Stimulated activated effector memory CD8-positive, alpha-beta T cell treated with anti-CD3 and anti-CD28 coated beads, Interleukin-12 subunit alpha, Interleukin-12 subunit beta, amount 100 ng/mL, for 72 hours (primary cell): ENCODE measurements at places on chromosomes 13 and 19.

- peak; percentile 45 for DNase-seq
Observed at GRCh38 chr19:44498988-44499387, 1.3 kb downstream of the ZNF180 start.

DNA sequence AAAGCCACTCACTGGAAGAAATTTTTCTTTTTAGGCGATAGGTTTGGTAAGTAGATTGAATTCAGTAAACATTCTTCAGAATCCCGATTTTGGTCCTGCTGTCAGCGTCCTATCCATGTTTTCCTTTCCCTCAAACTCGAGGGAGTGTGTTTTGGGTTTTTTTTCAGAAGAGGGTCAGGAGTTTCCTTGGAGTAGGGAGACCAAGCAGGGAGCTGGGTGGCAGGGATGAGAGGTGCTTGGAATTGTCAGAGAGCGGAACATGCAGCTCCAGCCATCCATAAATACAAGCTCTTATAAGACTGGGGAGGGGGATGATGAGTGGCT lies 1.6 kb upstream of the PCDH8 start:
- DNase-seq, result no peak

DNA sequence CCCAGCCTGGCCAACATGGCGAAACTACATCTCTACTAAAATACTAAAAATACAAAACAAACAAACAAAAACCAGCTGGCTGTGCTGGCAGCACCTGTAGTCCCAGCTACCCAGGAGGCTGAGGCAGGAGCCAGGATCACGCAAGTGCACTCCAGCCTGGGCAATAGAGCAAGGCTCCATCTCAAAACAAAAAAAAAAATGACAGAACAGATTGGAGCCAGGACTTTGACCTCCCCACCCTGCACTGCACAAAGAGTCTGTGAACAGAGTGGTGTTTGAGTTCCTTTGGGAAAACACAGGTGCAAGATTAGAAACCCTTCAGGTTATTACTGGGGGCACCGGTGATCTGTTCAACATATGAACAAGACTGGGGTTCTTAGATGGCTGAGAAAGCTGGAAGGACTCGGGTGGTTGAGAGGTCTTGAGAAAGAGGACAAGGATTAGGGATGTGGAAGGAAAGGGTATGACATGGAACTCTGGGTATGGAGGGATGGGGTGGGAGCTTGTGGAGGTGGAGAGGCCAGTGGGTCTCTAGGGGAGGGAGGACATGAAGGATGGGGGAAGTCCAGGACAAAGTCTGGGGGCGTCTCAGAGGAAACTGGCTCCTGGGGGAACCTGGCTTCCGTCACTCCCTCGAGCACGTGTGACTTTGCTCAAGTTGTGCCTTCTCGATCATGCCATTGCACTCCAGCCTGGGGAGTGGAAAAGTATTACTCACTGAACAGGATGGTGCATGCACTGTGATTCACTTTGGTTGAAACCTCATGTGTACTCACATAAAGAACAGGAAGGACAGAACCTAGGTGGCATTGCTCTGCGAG lies 25.9 kb downstream of the RCN3 start:
- peak; percentile 57 for DNase-seq

DNA sequence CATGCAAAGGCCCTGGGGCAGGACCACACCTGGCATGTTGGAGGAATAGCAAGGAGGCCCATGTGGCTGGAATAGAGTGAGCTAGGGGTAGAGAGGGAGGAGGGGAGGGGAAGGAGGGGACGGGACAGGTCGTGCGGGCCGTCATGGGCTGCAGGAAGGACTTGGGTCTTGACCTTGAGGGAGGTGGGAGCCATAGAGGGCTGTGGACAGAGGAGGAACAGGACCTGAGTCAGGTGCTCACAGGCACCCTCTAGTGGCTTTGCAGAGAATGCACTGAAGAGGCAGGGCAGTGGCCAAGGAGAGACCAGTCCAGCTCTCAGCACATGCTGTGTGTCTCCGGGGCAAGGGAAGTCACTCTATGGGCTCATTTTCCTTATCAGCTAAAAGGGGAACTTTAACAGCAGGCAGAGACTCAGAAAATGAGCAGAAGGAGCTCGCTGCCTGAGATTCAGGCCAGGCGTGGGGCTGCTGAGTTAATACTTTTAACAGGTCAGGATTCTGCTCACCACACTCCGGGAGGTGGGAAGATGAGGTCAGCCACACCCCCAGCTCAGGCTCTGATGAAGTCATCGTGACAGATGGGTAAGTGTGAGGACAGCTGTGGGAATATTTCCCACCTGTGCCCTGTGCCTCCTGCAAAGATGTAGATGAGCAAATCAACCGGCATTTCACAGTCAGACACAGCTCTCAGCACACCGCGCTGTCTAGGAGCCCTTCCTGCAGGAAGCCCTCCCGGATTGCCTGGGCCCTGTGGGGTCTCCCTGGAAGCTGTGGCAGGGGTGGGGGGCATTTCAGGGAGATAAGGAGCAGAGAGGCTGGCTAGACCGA lies 6.0 kb upstream of the TNFAIP8L1 start:
- DNase-seq, result peak; percentile 40

GRCh38 chr19:6273701-6274601 lies 5.8 kb downstream of the MLLT1 start:
- no peak for DNase-seq

DNA sequence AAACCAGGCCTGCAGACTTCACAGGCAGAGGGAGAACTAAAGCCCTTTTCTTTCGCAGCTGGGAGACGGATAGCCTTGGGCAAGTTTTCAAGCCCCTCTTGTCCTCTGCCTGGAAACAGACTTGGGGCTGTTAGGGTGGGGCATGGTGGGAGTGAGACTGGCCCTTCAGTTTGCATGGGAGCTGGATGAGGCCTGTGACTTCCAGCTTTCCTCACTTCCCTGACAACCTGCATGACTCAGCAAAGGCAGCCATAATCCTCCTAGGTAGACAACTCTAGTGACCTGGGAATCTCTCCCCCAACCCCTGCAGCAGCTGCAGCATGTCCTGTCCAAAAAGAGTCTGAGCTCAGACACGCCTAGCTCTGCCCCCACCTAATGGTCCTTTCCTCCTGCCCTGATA lies 93.0 kb downstream of the POSTN start:
- no peak for DNase-seq

GRCh38 chr13:110151462-110151861 lies 155.5 kb downstream of the COL4A1 start:
- no peak for DNase-seq

GRCh38 chr13:35136585-35136984 lies 194.5 kb downstream of the NBEA start:
- DNase-seq, result no peak

GRCh38 chr19:4495471-4495870 lies 22.8 kb downstream of the PLIN4 start:
- DNase-seq, result no peak

DNA sequence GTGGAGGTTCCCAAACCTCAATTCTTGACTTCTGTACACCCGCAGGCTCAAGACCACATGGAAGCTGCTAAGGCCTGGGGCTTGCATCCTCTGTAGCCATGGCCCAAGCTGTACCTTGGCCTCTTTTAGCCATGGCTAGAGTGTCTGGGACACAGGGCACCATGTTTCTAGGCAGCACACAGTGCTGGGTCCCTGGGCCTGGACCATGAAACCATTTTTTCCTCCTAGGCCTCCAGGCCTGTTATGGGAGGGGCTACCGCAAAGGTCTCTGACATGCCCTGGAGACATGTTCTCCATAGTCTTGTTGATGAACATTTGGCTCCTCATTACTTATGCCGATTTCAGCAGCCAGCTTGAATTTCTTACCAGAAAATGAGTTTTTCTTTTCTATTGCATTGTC lies 701.4 kb downstream of the FGF9 start:
- DNase-seq, result no peak

DNA sequence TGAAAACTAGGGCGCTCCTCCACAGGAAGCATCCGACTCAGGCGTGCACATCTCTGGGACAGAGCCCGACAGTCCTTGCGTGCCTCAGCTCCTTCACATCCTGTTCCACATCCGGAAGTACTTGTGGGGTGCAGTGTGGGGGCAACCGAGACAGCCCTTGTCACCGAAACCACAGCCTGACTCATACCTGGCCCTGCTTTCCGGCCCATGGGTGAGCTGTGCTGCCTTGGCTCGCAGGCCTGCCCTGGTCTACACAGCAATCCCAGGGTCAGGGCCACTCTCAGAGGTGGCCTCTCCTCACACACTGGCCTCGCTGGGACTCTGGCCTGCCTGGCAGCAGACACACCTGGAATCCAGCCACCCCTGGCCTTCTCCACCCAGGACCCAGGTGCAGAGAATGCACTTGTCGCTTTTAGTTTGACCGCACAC lies 100.4 kb downstream of the STK24 start:
- peak; percentile 95 for DNase-seq

- DNase-seq, result no peak
Observed at GRCh38 chr13:80957019-80957655, 616.2 kb upstream of the SPRY2 start.

- no peak for DNase-seq
Observed at GRCh38 chr13:109154546-109154945, 525.1 kb downstream of the MYO16 start.

- DNase-seq, result no peak
Observed at GRCh38 chr13:23510979-23511735, 59.1 kb upstream of the TNFRSF19 start.

DNA sequence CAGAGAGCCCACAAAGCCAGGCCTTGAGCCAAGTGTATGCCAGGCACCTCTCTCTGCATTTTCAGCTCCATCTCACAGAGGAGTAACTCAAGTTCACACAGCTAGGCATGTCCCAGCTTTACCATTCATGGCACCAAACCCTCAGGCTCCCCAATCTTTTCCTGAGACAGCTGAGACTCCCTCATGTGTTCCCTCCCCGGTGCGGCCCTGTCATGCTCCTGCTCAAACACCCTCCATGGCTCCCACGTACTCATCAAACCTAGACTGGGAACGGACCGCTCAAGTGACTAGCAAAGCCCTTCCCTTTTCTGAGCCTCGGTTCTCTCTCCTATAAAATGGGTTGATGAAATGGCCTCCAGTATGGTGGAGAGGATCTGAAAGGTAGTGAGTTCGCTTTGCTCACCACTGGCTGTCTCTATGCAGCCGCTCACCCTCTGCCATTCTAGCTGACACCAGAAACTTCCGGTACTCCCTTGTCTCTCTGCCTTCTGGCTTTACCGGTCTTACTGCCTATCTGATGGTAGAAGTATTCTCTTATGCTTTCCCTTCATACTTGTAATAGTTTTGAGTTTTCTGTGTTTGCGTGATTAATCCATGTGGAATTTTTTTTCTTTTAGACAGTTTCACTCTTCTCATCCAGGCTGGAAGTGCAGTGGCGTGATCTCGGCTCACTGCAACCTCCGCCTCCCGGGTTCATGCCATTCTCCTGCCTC lies 7.8 kb upstream of the SLC44A2 start:
- no peak for DNase-seq

GRCh38 chr19:57620673-57621348 lies 6.8 kb downstream of the ZNF134 start:
- DNase-seq, result no peak

- DNase-seq, result no peak
Observed at GRCh38 chr13:50627111-50627510, 216.4 kb downstream of the DLEU7 start.

GRCh38 chr19:10473192-10473591 lies 30.0 kb downstream of the KEAP1 start:
- DNase-seq, result no peak

- no peak for DNase-seq
Observed at GRCh38 chr13:93227280-93227877, 772 bp downstream of the GPC6 start.
